ENCODE measurements at places on chromosomes 3 and 15.

DNA sequence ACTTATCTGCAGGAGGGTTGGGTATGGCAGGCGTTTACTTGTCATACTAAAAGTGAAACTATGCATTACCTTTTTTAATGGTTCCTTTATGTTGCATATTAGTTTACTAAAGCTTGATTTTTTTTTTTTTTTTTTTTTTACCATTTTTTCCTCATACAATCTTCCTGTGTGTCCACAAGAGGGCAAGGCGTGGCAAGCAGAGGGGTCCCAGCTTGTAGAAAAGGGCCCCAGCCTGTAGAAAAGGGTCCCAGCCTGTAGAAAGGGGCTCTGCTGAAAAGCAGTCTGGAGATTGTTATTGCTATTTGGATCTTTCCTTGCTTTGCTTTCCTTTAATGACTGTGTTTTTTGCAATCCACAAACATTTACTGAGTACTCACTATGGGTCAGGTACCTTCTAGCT is 21.9 kb downstream of the MKRN2 start:
- no peak for DNase-seq

DNA sequence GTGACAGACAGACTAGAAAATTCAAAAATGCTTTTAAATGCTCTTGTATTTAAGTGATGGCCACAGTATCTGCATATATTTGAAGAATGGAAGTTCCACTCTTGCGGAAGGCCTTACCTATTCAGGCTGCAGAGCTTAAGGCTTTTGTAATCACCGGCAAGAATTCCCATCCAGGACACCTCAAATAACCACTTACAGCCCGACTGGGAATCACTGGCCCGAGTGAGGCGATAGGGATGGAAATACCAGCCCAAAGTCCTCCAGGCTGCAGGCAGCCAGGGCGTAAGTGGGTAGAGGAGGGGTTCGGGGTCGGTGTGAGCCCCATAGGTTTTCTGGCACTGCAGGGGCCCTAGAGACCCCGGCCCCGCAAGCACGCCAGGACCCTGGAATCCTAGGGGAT is 9.5 kb downstream of the CMTM7 start:
- DNase-seq = no peak

DNA sequence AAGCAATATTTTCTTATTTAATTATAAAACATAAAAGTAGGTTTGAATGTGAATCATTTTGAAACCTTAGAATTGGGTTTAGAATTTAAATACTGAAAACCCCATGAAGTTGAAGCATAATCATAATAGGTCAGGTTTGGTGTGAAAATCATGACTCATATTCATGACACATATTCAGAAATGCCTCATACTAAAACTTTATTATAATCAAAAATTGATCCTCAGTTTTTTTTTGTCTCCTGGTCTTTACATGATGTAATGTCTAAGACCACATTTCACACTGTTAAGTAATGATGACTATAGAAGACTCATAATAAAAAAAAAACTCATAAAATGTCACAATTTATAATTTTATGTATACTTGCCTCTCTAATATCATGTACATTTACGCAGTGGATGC is 190.4 kb downstream of the FOXP1 start:
- no peak for DNase-seq

GRCh38 chr15:67331676-67332075 is 77.1 kb downstream of the IQCH start:
- DNase-seq = no peak

DNA sequence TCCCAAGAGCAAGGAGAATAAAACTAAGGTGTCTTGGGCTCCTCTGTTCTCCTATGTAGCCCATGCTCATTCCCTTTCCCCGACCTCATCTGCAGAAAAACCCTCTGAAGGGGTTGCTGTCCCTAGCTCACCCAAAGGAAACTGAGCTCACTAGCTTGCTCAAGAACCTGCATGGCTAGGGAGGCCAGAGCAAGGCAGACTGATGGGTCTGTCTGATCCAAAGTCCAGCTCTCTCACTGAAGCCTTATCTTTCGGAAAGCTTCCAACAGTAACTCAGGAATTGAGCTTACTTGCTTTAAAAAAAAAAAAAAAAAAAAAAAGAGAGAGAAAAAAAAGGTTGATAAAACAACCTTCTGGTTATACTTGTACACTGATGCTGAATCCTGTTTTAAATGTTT is 141.4 kb upstream of the TOPAZ1 start:
- no peak for DNase-seq

- DNase-seq = no peak
These were observed 16.5 kb downstream of the SEMA7A start for GRCh38 chr15:74417225-74417624.

DNA sequence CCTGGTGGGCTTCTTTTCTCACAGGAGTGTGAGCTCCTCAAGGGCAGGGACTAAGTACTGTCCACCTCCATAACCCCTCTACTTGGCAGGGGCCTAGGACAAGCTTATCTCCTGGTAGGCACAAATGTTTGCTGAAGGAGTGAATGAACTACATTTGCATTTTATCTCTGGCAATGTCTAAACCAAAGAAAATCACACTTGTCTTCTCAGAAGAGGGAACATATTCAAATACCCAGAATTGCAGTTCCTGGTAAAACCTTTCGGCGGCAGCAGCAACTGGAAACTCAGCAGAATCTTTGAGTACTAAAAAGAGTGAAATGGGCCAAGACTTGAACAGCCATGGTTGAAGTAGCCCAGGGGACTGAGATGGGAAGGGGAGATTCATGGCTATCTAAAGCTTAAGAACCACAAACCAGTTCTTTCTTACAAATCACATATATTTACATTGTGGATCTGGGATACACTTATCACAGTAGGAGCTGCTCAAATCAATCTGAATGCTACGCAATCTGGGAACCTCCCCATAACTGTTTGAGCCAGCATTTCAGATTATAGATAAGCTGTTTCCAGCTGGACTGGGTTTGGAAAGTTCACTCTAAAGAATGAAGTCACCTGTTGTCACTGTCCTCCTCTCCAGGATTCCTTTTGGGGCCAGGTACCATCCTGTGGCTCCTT is 18.7 kb upstream of the PTPN9 start:
- DNase-seq = no peak

DNA sequence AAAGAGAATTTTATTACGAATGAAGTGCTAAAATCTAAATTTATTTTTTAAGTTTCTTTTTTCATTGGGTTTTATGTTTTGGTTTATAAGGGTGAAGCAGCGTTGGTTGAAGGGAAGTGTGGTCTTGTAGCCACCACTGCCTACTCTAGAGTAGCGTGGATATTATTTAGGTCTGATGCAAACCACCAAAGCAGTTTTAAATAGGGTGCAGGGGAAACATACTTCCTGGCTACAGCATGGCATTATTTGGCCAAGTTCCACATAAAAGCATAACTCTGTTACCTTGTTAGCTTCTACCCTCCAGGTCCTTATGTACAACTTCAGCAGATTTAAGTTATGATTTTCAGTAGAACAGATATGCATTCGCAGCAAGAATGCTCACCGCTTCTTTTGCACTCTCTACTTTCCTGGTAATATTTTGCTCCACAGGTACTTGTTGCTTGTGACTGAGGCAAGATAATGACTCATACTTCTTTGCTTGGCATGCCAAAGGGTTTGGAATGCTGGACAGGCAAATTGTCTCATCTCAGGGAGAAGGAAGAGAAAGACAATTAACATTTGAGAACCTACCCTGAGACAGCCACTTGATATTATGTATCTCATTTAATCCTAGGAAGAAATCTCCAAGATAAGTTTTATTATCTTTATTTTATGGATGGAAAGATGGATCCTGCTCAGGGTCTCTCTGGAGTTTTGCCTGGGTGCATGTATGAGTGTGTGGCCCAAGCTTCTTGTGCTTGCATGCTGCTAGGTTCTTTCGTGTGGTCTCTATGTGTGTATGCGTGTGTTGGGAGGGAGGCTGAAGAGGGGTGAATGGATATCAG is 5.4 kb downstream of the TGFBR2 start:
- no peak for DNase-seq

DNA sequence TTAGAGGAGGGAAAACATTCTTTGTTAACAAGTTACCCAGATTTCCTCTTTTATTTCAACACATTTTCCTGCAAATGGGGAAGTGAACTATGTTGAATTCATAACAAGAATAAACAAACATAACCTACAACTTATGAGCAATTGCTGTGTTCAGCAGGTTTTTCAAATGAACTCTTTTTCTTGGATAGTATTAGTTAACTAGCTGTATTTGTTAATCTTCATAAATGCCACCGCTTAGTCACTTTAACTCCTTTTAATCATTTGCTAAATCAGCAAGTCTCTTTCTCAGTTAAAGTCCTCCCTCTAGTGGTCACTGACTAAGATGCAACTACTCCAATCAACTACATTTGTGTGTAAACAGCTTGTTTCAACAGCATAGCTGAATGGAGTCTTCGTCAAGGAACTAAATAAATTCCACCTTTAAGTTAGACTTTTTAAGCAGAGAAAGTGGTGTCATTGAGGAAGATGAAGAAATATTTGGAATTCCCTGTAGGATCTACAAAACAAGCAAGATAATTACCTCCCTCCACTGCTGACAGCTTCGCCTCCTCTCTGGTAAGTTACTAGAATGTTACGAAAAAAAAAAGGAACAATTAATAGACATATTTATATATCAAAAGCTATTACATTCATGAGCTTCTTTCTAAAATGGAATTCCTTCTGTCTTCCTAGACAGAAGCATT is 1122.0 kb downstream of the ROBO1 start:
- DNase-seq = no peak

DNA sequence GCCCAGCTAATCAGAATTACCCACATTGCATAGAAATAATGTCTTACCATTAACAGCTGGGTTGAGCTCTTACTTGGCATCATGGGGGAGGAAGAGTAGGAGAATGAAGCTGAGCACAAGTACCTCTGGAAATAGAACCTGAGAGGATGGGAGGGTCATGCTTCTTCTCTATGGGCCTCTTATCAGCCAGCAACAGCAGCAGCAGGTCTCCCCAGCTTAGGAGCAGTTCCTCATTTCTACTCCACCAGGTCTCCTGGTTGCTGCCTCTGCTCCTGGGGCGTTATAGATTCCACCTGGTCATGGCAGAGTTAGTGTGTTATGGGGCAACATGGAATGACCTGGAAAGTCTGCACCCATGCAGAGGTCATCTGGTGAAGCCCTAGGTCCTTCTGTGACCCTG is 3.4 kb downstream of the FSD2 start:
- no peak for DNase-seq

DNA sequence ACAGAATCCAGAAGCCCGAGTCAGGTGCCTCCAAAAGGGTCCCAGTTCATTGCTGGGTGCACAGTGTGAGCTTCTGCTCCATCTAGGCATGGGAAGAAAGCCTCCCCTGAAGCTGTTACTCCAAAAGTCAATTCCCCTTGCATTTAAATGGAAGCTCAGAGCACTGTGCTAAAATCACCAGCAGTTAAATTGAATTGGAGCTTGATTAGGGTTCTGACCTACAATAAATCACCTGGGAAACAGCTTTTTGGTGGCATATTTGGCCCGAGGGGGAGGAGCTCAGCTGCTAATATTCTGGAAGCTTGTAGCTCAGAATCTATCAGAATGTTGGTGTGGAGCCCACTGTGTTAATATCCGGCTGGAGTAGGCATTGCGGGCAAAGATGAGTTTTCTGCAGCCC is 87.1 kb upstream of the RGMA start:
- no peak for DNase-seq

DNA sequence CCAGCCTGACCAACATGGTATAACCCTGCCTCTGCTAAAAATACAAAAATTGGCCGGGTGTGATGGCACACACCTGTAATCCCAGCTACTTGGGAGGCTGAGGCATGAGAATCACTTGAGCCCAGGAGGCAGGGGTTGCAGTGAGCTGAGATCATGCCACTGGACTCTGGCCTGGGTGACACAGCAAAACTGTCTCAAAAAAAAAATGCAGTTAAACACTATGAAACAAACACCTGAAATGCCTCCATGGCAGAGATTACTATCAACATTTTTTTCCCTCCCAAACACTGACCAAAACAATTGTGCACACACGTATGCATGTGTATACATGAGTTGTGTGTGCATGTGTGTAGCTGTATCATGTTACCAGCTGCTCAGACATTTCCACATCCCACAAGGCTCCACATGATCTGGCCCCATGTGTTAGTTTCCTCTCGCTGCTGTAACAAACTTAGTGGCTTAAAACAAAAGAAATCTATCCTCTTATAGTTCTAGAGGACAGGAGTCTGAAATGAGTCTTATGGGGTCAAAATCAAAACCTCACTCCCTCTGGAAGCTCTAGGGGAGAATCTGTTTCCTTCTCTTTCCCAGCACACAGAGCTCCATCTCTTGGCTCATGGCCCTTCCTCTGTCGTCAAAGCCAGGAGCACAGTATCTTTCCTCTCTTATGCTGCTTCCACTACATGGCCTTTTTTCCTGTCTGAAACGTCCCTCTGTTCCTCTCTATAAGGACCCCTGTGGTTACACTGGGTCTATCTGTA is 34.5 kb downstream of the SLC41A3 start:
- DNase-seq = no peak

GRCh38 chr15:79849789-79850188 is 47.0 kb downstream of the MTHFS start:
- no peak for DNase-seq

DNA sequence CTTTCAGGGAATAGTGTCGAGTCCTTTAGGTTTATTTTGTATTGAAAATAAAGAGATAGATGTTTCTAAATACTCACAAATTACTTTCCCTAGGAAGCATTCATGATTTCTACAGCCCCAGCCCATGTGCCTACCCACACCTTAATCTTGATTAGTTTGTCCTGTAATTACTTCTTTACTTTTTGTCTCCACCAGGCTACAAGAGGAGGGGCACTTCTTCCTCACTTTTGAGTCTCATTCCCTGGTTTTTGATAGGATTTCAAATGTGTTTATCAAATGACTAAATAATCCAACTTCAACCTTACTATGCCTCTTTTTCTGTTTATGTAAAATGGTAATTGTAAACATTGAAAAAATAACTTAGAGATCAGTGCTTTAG is 1.8 kb downstream of the PXK start:
- no peak for DNase-seq

DNA sequence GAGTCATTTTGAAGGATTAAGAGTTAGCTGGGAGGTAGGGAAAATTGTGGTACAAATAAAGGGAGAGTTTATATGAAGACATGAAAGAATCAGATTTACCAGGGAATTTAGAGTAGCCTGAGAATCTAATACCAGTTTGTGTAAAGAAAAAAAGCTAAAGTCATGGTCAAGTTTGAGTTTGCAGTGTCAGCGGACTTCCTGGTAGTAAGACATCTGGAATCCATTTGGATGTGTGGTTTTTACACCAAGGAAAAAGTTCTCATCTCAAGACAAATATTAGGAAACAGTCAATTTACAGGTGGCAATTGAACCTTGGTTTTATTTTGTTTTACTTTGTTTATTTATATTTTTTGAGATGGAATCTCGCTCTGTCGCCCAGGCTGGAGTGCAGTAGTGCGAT is 1.5 kb upstream of the P2RY12 start:
- DNase-seq = no peak

GRCh38 chr3:10725067-10725466 is 91.0 kb upstream of the SLC6A11 start:
- no peak for DNase-seq

DNA sequence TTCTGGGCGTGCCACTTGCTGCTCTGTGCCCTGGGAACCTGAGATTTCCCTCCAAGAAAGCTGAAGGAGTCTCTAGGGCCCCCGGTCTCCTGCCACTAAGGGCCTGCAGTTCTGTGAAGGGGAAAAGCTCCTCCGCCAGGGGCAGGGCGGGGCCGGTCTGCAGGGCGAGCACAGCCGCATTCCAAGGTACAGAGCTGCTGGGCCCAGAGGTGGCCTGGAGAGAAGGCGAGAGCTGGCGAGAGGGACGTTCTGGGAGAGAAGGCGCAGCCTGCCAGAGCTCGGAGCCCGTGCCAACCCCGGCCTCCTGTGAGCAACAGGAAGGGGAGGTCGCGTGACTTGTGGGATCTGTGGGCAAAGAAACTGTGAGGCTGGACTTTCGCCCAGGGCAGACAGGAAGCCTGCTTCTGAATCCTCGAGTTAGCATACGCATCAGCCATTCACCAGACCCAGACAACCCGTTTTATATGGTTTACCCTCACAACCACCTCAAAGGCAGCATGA is 500.4 kb downstream of the SHQ1 start:
- DNase-seq = peak; percentile 44

All from stimulated activated CD8-positive, alpha-beta memory T cell treated with anti-CD3 and anti-CD28 coated beads, Interleukin-4, amount 100 ng/mL, for 24 hours (primary cell).